ENCODE measurements at places on chromosomes 11 and 22. TPM values are rescaled to one million over a fixed set of nuclear protein-coding genes. Genes with fewer than 3 reads are reported as not detected.

TAGLN gene
- 515 TPM for total RNA-seq

ARHGAP42 gene
- 3.4 TPM for total RNA-seq

RASSF10 gene
- not detected for total RNA-seq

CCDC87 gene
- 0.15 TPM for total RNA-seq

APOBEC3C gene
- total RNA-seq = 22.4 TPM

OR4D5 gene
- not detected for total RNA-seq

SLC35E4 gene
- 12.4 TPM for total RNA-seq

PARVA gene
- total RNA-seq = 27.4 TPM

PKNOX2 gene
- total RNA-seq = 0.84 TPM

MAJIN gene
- not detected for total RNA-seq
